Type B pancreatic cell (in vitro differentiated cells): ENCODE measurements at places on chromosomes 3 and 15.
A peak's percentile ranks its signal among the peaks of the same experiment; 100 is the strongest.

- no peak overlapping the region for H3K4me3 ChIP-seq
- DNase-seq: no peak
- H3K4me1 ChIP-seq: no peaks in the 10 kb centered on the region
- peaks cover 3% of the 10 kb centered on the region for H3K27me3 ChIP-seq
- no peak overlapping the region for H3K27ac ChIP-seq
Observed at GRCh38 chr3:171416061-171416460, 44.1 kb downstream of the TNIK start.

GRCh38 chr15:48896869-48897814 is 19.2 kb downstream of the EID1 start:
- DNase-seq: no peak
- H3K27me3 ChIP-seq: no peaks in the 10 kb centered on the region
- H3K4me1 ChIP-seq: peaks cover 29% of the 10 kb centered on the region
- H3K4me3 ChIP-seq: peak overlapping the region; percentile 75
- H3K36me3 ChIP-seq: no peaks in the 10 kb centered on the region

- peaks cover 16% of the 10 kb centered on the region for H3K4me1 ChIP-seq
- H3K27me3 ChIP-seq: peaks cover 8% of the 10 kb centered on the region
- no peak for DNase-seq
- peak within 1 kb of the TSS; percentile 84 for H3K4me3 ChIP-seq
- peak within 1 kb of the TSS; percentile 92 for H3K27ac ChIP-seq
Observed at GRCh38 chr3:38029400-38030125, at the start of gene PLCD1. TSS of gene PLCD1 (minus strand) at chr3:38029642. CDS start at chr3:38029539, 103 bp downstream.

- DNase-seq: no peak
- H3K27me3 ChIP-seq: peaks cover 25% of the 10 kb centered on the region
- H3K27ac ChIP-seq: no peak overlapping the region
- no peaks in the 10 kb centered on the region for H3K4me1 ChIP-seq
- H3K36me3 ChIP-seq: no peaks in the 10 kb centered on the region
Observed at GRCh38 chr15:87682527-87682926, 574.0 kb downstream of the NTRK3 start.

GRCh38 chr3:176927706-176928581 is 269.3 kb downstream of the TBL1XR1 start:
- DNase-seq: no peak
- H3K4me3 ChIP-seq: no peak overlapping the region
- peaks cover 10% of the 10 kb centered on the region for H3K4me1 ChIP-seq
- H3K27me3 ChIP-seq: no peaks in the 10 kb centered on the region
- H3K36me3 ChIP-seq: no peaks in the 10 kb centered on the region

- H3K27me3 ChIP-seq: peaks cover 1% of the 10 kb centered on the region
- H3K4me3 ChIP-seq: no peak overlapping the region
- DNase-seq: no peak
Observed at GRCh38 chr3:12981306-12982275, 91.6 kb downstream of the IQSEC1 start.

DNA sequence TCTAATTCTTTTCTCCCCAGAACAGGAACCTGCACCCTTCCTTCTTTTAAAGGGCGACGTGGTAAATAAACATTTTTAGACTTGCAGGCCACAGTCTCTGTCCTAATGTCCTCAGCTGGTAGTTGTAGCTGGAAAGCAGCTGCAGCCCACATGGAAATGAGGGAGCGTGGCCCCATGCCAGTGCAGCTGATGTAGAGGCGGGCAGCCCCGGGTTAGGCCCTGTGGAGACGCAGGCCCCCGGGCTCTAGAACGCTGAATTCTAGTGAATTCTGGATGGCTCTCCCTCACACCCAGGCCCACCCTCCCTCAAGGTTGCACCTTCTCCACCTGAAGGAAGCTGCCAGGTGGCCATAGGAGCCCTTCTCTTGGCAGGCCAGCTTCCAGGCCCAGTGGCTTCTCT is 52.3 kb downstream of the PGPEP1L start:
- H3K4me1 ChIP-seq: no peaks in the 10 kb centered on the region
- H3K27me3 ChIP-seq: no peaks in the 10 kb centered on the region
- no peak overlapping the region for H3K4me3 ChIP-seq
- no peak overlapping the region for H3K27ac ChIP-seq

- no peak for DNase-seq
- no peaks in the 10 kb centered on the region for H3K27me3 ChIP-seq
- H3K4me1 ChIP-seq: peaks cover 4% of the 10 kb centered on the region
- H3K4me3 ChIP-seq: no peak overlapping the region
- no peak overlapping the region for H3K27ac ChIP-seq
- no peaks in the 10 kb centered on the region for H3K36me3 ChIP-seq
Observed at GRCh38 chr3:29892976-29893554, 612.2 kb downstream of the RBMS3 start.

GRCh38 chr3:188775412-188775811 is 396.4 kb upstream of the TPRG1 start:
- no peak for DNase-seq
- H3K4me1 ChIP-seq: no peaks in the 10 kb centered on the region
- H3K36me3 ChIP-seq: no peaks in the 10 kb centered on the region
- no peak overlapping the region for H3K27ac ChIP-seq

- no peak overlapping the region for H3K27ac ChIP-seq
- H3K27me3 ChIP-seq: peaks cover 83% of the 10 kb centered on the region
- peak overlapping the region; percentile 82 for H3K4me3 ChIP-seq
- H3K4me1 ChIP-seq: no peaks in the 10 kb centered on the region
- DNase-seq: no peak
Observed at GRCh38 chr15:29571792-29572431, 250.4 kb downstream of the TJP1 start.

- no peak overlapping the region for H3K27ac ChIP-seq
- H3K4me1 ChIP-seq: no peaks in the 10 kb centered on the region
- no peak for DNase-seq
- H3K27me3 ChIP-seq: no peaks in the 10 kb centered on the region
Observed at GRCh38 chr3:174100744-174101143, 703.2 kb downstream of the NLGN1 start.

- DNase-seq: no peak
- H3K4me1 ChIP-seq: peaks cover 11% of the 10 kb centered on the region
- H3K4me3 ChIP-seq: no peak overlapping the region
- H3K36me3 ChIP-seq: no peaks in the 10 kb centered on the region
- H3K27ac ChIP-seq: peak overlapping the region; percentile 80
- no peaks in the 10 kb centered on the region for H3K27me3 ChIP-seq
Observed at GRCh38 chr3:153284282-153284938, 122.4 kb downstream of the RAP2B start.

DNA sequence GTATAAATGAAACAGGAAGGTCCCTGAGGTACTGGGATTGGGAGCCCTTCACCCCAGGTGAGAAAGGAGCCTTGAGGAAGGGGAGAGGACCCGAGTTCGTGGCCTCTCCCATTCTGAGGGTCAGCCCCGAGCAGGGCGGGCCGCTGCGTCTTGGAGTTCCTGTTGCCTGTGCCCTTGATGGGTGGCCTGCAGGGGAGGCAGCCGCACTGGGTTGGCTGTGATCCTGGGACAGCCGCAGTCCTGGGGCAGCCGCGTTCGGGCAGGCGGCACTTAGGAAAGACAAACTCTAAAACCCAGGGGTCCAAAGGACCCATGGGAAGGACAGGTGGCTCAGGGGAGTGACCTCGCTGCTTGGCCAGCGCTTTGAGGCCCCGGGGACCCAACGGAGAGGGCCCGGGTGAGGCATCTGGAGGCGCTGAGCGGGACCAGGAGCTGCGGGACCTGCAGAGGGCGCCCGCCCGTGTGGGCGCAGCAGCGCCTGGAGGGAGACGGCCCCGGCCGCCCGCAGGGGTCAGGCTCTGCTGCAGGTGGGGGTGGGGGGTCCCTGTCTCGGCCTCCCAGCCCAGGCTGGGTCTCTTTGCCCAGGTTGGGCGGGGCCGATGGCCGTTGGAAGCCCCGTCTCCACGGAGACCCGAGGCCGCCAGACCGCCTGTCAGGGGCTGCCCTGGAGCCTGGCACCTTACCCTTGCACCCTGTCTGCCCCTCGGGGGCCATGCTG is 65.1 kb downstream of the HMCES start:
- H3K36me3 ChIP-seq: no peaks in the 10 kb centered on the region
- no peak overlapping the region for H3K27ac ChIP-seq
- H3K27me3 ChIP-seq: peaks cover 22% of the 10 kb centered on the region
- peaks cover 4% of the 10 kb centered on the region for H3K4me1 ChIP-seq

- H3K27me3 ChIP-seq: no peaks in the 10 kb centered on the region
- no peak overlapping the region for H3K27ac ChIP-seq
- peaks cover 8% of the 10 kb centered on the region for H3K36me3 ChIP-seq
- H3K4me1 ChIP-seq: peaks cover 8% of the 10 kb centered on the region
Observed at GRCh38 chr3:177514611-177515499, 317.6 kb upstream of the TBL1XR1 start.

DNA sequence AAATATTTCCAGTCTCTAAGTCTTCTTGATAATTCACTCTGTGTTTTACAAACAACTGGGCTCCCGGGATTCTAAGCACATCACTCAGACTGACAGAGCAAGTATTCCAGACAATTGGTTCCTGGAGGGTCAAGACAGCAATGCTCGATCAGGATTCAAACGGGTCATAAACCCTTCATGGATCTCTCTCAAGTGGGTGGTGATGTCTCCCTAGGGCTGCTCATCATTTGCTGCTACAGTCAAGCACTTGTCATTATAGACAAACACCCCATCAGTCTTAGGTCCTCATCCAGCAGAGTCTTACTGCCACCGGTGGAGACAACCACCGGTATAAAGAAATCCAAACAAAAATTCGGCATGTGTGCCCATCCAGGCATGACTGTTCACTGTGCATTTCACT is 921.1 kb downstream of the FHIT start:
- no peak overlapping the region for H3K27ac ChIP-seq
- H3K27me3 ChIP-seq: peaks cover 33% of the 10 kb centered on the region
- DNase-seq: no peak
- H3K4me1 ChIP-seq: peaks cover 41% of the 10 kb centered on the region

DNA sequence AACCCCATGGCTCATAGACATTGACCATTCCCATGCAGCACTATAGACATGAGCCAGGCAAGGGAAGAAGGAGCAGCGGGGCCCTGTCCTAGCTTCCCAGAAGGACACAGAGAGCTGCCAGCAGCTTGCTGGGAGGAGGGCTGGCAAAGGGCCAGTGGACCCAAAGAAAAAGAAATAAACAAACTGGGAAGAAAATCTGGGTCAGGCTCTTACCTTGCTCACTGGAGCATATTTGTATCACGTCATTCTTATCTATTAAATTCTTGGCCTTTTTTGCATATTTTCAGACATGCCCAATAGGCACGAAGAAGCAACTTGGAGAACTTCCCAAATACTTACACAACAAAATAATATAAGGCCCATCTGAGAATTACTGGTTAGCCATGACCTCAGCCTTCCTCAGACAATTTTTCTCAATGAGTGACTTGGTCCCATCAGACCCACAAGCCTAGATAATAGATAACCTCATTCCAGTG is 28.4 kb downstream of the RASGRP1 start:
- H3K4me3 ChIP-seq: no peak overlapping the region
- H3K27me3 ChIP-seq: peaks cover 3% of the 10 kb centered on the region
- no peaks in the 10 kb centered on the region for H3K36me3 ChIP-seq
- H3K4me1 ChIP-seq: no peaks in the 10 kb centered on the region
- DNase-seq: no peak
- H3K27ac ChIP-seq: no peak overlapping the region

GRCh38 chr3:12782172-12782815 is 14.2 kb upstream of the CAND2 start:
- H3K4me3 ChIP-seq: no peak overlapping the region
- peaks cover 12% of the 10 kb centered on the region for H3K27me3 ChIP-seq
- H3K36me3 ChIP-seq: no peaks in the 10 kb centered on the region
- DNase-seq: no peak
- peaks cover 18% of the 10 kb centered on the region for H3K4me1 ChIP-seq

DNA sequence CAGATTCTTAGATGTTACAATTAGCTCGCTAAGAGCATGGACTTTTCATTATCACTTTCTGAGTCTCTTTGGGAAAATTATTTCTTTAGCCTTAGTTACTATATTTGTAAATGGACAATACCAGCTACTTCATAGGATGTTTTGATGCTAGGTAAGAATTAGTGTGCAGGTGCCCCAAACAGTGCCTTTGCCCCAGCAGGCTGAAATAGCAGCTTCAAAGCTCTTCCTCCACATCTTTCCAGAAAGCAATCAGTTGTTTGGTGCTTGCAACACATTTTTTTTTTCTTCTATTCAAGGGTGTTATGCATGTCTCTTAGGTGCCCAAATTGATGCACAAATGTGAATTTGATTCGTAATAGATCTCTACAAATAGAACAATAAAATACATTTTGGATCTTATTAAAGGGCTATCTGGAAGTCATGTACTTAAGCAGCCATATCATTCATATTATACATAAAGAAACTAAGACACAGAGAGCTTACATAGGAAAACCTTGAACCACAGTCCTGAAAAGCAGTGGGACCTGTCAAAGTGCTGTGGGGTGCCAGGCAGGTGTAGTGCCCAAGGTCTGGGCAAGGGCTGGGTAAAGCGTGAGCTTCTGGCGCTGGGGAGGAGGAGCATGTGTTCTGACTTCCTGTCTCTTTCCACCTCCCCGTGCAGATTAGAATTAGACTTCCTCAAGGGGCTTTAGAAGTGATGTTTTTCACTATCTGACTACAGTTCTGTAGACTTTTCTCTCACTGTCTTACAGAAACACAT is 62.9 kb downstream of the FNDC3B start:
- peak overlapping the region; percentile 55 for H3K27ac ChIP-seq
- H3K36me3 ChIP-seq: peaks cover 12% of the 10 kb centered on the region
- H3K27me3 ChIP-seq: no peaks in the 10 kb centered on the region
- DNase-seq: no peak
- no peak overlapping the region for H3K4me3 ChIP-seq

GRCh38 chr3:64399205-64399800 is 174.0 kb upstream of the PRICKLE2 start:
- peaks cover 6% of the 10 kb centered on the region for H3K27me3 ChIP-seq
- H3K36me3 ChIP-seq: no peaks in the 10 kb centered on the region
- peaks cover 37% of the 10 kb centered on the region for H3K4me1 ChIP-seq

GRCh38 chr3:69648126-69648525 is 91.1 kb upstream of the MITF start:
- no peak overlapping the region for H3K27ac ChIP-seq
- no peaks in the 10 kb centered on the region for H3K4me1 ChIP-seq
- H3K4me3 ChIP-seq: no peak overlapping the region
- no peak for DNase-seq
- no peaks in the 10 kb centered on the region for H3K36me3 ChIP-seq
- H3K27me3 ChIP-seq: peaks cover 5% of the 10 kb centered on the region

DNA sequence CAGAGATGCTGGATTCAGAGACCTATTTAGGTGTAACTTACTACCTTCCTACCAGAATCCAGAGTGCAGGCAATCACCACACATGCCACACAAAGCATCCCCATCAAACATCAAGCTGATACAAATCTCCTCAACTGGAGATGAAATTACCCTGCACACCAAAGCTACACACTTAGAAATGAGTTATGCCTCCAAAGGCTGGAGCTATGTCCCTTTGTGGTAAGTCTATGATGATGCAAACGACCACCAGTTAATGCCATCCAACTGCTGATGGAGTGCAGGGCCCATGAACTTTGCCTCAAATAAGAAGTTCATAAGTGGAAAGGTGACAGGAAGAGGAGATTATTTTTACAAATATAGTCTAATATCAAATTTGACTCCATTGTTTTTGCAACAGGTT is 38.1 kb downstream of the PDZRN3 start:
- H3K27me3 ChIP-seq: no peaks in the 10 kb centered on the region
- no peak overlapping the region for H3K4me3 ChIP-seq
- peaks cover 30% of the 10 kb centered on the region for H3K4me1 ChIP-seq
- H3K27ac ChIP-seq: no peak overlapping the region
- H3K36me3 ChIP-seq: peaks cover 21% of the 10 kb centered on the region
